ENCODE measurements at places on chromosomes 16 and 17. TPM values are rescaled to one million over a fixed set of nuclear protein-coding genes. Genes with fewer than 3 reads are reported as not detected.

GRCh38 chr17:50209472-50210239 lies 8.2 kb upstream of the COL1A1 start:
- peak; percentile 97 for DNase-seq

NUPR1 gene
- 6.4 TPM for total RNA-seq

DNA sequence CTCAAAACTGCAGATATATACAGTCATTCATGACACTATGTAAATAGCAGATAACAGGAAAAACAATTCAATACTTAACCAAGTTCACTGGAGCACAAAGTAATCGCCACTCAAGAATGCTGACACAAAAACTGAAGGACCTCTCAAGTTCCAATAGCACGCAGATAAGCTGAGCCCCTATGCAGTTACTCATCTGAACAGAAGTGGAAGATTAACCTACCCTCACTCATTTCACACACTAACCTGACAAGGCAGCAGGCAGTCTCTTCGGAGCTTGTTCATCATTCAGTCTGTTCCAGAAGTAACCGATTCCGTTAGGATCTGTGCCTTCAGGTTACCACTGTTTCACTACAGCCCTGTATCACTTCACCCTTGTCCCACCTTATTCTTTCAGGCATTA lies 6.0 kb downstream of the HELZ start:
- no peak for DNase-seq

- no peak for DNase-seq
Observed at GRCh38 chr17:79841369-79842135, 2.3 kb upstream of the CBX4 start.

- no peak for DNase-seq
Observed at GRCh38 chr17:81519284-81520020, 6.9 kb upstream of the ACTG1 start.

DNA sequence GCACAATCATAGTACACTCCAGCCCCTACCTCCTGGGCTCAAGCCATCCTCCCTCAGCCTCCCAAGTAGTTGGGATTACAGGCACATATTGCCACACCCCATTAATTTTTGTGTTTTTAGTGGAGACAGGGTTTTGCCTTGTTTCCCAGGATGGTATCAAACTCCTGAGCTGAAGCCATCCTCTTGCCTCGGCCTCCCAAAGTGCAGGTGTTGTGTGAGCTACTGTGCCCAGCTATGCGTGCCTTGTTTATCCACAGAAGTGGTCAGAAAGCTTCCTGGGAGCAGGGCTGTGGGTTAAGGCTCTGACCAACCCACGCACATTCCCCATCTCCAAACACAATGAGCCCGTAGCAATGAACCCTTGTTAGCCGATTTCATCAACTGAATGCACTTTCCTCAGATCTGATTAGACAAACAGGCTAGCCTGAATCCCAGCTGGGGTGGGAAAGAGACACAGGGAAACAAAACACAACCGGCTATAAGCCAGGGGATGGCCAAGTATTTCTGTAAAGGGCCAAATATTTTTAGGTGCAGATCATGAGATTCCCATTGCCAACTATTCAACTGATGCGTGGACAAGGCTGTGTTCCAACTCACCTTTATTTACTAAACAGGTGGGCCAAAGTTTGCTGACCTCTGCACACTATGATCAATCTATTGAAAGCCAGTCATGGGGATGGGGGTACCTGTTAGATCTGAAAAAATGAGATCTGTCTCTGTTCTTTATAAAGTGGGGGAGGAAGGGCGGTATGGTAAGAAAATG lies 193.6 kb downstream of the CPPED1 start:
- DNase-seq = no peak

- no peak for DNase-seq
Observed at GRCh38 chr17:69066482-69066881, 5.8 kb upstream of the ABCA9 start.

DNA sequence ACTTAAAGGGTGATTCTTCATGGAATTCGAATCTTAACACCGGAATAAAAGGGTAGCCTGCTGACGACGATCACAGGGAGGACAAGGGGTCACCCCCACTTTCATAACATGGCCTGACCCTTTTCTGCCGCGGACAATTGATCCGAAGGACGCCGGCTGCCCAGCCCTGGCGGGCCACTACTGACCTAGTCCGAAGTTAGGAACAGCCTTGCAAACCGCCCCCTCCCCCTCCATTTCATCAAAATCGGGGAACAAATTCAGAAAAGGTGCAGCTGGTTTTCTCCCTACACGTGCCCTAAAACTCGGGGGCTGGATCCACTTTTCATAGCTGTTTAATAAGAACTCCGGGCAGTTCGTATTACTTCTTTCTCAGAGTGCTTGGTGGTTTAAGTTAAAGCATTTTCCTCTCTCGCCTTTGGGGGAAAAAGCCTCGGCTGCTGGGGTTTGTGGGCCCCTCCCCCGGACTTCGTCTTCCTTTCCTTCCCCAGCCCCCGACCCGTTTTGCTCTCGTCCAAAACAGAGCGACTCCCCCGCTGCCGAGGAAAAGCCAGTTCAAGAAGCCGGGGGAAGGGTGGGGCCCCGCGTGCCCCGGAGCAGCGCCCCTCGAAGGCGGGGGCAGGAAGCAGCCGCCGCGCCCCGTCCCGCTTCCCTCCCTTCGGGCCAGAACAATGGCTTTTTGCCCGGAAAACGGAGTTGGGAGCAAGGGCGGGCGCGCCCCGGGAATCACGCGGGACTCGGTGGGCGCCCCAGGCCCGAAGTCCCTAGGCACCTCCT lies 641 bp upstream of the CBX2 start:
- DNase-seq = peak; percentile 51

DNA sequence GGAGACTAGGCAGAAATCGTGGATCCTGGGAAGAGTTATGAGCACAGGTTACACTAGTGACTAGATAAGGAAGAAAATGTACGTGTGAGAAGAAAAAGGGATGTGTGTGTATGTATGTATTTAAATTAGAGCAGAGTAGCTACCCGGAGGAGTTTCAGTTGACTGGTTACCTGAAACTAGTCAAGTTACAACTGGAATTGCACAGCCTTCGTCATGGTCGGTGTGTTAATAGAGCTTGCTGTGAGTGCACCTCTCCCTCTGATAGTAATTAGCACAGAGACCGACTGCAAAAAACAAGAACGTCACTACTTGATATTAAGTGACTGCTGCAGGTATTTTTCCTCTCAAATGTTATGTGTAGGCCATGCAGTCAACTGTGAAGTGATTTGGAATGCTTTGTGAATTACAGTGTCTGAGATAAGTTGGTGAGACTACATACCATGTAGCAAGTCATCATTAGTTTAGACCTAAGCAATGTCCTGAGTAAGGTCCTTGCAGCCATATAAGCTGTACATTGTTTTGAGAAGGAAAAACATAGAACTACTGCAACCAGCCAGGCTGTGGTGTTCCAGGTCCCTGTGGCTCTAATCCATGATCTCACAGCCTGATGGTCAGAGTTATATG lies 95.7 kb downstream of the WNT3 start:
- DNase-seq = no peak

PRKCB gene
- not detected for total RNA-seq

GRCh38 chr17:78168903-78169793 lies 767 bp downstream of the SYNGR2 start:
- peak; percentile 39 for DNase-seq

GRCh38 chr17:64091571-64091970 lies 38.4 kb downstream of the ERN1 start:
- no peak for DNase-seq

Data from LHCN-M2 (cell line).